ENCODE measurements at places on chromosomes 16 and 17.
A peak's percentile ranks its signal among the peaks of the same experiment; 100 is the strongest.

GRCh38 chr17:79443026-79443425, 167.8 kb downstream of the RBFOX3 start:
- DNase-seq, result no peak

- DNase-seq, result no peak
Observed at GRCh38 chr17:17989618-17990017, 17.0 kb downstream of the DRC3 start.

DNA sequence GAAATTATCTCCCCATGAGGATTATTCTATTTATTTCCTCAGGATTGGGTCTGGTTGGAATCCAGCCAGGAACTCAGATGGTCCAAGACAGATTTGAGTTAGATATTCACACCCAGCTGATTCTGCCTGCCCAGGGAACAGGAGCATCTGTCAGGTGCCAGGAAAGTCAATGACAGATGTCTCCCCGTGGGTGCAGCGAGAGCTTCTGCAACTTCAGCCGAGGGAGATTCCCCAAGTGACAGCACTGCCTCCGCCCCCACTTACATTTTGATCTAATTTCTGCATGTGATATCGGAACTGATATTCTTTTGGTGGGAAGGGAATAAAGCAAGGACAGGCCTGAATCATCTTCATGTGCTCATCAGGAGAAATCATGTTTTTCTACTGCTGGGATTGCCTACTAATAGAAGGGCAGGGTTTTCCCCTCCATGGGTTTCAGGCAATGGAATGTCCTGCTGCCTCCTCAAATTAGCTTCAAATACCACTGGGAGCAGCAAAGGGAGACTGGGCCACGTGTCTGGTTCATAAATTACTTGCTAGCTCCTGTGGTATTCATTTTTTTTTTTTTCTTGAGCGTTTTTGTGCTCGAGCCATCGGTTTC, 15.7 kb upstream of the DHX8 start:
- no peak for DNase-seq

DNA sequence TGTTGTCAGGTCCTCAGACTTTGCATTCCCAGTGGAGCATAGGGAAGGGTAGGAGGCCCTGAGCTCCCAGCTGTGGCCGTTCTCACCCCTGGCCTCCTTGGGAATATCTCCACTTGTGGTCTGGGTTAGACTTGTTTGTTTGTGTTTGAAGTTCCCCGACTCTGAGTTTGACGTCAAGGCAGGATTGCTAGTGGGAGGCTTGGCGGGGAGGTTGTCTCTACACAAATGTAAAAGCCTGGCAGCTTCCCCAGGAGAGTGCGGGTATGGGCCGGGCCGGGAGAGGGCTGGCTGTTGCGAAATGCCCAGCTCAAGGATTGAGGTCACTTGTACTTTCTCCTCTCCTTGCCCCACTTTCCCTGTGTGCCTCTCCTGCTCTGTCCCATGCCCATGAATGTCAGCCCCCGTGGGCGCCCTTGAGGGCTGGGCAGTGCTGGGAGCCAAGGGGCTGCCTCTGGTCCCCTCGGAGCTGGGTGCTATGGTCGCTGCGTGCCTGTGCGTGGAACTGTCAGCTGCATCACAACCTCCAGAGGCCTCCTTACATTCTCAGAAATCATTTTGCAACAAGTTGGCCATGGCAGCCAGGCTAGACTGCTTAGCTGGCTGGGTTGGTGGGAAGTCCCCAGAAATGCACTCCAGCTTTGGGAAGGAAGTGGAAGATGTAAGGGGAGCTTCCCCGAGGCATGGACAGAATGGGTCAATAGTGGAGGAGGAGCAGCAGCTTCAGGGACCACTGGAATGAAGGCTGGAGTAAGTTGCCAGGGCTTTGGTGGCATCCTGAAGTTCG, 84.3 kb downstream of the KSR1 start:
- DNase-seq, result no peak

GRCh38 chr16:66924527-66925321, 611 bp downstream of the RRAD start:
- peak; percentile 70 for DNase-seq

DNA sequence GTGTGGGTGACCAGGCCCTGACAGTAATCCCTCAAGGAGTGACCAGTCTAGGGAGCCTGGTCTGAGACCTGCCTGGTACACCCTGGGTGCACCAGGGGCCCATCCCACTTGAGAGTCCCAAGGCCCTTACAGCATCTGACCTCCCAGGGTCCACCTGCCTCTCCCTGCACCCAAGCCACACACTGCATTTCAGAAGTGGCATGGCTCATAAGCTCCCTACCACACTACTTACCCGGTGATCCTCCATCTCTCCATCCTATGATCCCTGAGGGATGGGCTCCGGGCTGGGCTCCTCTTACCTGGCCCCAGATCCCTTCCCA, 40.6 kb downstream of the LGALS9 start:
- DNase-seq, result no peak

GRCh38 chr17:13140750-13141149, 122.9 kb upstream of the ELAC2 start:
- DNase-seq, result no peak

- no peak for DNase-seq
Observed at GRCh38 chr16:67685388-67686112, 18.9 kb downstream of the C16orf86 start.

GRCh38 chr16:8241408-8241807, 348.9 kb downstream of the TMEM114 start:
- no peak for DNase-seq

Data from GM12891 (cell line).